OCI-LY7 (cell line): ENCODE measurements at places on chromosomes 13 and 19. TPM values are rescaled to one million over a fixed set of nuclear protein-coding genes. Genes with fewer than 3 reads are reported as not detected.

PALM gene
- 0.42 and 1.2 TPM in 2 replicates for total RNA-seq

DNA sequence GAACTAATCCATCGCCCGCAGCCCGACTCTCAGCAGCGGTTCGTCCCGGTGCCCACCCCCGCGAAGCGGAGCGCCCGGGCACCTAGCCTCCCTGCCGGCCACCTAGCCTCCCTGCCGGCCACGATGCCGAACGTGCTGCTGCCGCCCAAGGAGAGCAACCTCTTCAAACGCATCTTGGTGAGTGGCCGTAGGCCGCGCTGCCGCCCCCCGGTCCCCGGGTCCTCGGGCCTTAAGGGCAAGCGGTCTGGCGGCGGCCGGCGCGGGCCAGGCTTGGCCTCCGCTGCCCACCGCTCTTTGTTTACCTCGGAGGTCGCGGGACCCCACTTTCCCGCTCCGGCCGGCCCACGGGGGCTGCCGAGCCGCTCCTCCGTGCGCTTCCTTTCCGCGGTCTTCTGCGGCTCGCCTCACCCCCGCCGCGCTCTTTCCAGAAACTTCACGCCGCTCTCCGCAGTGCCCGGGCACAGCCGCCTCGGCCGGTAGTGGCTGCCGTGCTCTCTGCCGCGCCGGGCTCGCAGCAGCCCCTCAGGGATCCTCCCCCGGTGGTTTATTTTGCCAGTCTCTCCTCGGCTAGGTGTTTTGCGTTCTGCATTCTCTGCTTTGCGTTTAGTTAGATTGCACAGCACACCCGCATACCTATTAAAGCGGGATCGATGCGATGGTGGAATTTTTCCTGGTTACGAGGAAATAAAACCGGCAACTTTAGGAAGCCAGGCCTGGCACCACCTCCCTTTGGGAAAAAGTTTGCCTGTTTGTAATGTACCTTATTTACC lies 524 bp downstream of the NAA16 start:
- peak; percentile 75 for DNase-seq

DNA sequence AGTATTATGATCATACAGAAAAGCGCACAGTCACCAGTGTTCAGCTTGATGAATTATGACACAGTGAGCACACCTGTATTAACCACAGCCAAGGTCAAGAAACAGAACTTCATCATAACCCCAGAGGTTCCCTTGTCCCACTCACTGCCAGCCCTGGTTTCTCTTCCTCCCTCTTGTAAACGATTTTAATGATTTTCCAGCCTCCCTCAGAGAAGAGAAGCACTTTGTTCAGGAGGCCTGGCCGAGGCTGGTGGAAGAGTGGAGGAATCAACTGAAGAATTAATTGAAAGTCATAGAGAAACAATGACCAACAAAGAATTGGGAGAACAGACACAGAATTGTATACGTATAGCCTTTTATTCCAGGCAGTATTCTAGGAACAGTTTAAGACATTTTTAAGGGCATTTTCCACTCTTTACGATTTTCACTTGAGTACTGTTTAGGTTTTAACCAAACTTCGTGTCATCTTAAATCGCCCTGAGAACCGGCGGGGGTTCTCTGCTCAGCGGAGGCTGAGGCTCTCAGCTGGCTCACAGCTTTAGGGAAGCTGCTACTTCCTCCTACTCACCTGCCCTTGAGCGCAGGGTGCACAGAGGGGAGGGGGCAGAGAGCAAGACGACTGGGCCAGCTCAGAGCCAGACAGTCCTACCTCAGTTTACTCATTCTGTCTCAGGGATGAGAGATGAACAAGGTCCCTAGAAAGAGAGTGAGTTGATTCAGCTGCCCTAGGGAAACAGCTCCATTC lies 108.6 kb downstream of the AKAP11 start:
- peak; percentile 31 for DNase-seq

GRCh38 chr19:14563989-14564651 lies 7.7 kb downstream of the NDUFB7 start:
- DNase-seq: peak; percentile 90

DNA sequence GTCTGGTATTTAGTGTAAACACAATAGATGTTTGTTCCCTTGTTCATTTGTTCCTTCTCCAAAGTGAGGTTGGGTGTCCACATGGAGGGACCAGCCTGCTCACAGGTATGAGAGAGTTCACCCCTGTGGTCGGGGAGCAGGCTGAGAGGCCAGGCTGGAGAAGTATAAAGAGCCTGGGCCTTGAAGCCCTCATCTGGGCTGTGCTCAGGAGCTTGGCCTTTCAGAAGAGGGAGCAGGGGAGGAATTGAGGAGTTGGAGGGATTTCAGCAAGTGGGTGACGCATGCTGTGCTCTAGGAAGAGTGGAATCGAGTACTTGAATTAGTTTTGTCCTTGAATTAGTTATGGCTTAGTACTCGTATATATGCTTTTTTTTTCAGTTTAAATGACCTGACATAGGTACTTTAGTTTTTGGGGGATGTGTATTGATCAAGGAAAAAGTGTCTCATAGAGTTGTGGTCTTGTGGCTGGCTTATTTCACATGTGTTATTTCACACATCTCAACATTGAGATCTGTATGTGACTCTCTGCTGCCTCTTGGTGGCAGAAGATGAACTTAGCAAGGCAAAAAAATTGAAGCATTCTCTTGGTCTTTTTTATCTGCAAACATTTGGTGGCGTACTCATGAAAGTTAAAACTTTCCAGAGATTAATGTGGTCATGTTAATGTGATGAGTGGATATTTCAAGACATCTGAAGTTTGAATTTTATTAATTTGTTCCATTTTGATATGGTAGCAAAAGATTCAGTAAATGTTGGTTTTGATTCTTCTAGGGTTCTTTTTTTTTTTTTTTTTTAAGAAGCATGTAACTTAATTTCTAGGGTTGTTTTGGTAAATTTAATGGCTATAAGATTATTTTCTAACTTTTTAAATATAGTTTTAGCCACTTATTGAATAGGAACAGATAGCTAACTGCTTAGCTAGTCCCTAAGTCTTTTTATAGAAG lies 54.3 kb downstream of the SLAIN1 start:
- DNase-seq: peak; percentile 67

IGFL4 gene
- total RNA-seq: not detected in 2 replicates

GRCh38 chr19:7602240-7602934 lies 6.7 kb downstream of the CAMSAP3 start:
- DNase-seq: no peak

TJP3 gene
- 1.8 and 2.3 TPM in 2 replicates for total RNA-seq

DNA sequence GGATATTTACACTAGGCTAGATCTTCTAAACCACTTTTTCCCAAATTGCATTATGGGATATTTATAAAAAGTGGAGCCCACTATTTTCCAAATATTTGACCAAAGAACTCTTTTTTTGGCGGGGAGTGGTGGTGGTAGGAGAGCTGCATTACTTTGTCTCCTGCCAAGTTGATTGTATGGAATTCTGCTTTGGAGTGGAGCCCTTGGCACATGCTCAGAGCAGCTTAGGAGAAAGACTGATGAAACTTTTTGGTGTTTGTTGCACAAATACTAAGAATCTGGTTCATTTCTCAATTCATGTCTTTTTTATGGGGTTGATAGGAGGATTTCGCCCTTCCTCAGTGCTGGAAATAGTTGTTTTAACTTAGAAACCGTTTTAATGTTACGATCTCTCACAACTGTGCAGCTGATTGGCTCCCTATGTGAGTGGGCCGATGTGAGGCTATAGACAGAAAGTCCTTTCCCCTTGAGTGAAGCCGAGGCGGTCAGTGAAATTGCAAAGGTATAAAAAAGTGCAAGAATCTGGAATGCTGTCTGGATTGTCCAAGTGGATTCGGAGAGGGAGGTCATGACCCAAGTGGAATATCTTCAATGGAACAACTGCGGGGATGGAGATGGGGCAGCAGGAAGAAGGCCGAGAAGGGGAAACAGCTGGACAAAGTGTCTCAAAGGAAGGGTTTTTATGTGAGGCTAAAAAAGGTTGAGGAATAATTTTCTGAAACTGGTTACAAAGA lies 415.9 kb downstream of the FGF9 start:
- DNase-seq: no peak

- DNase-seq: peak; percentile 39
Measured at GRCh38 chr13:100721885-100722512, 47.4 kb upstream of the TMTC4 start.

BRME1 gene
- 7.1 and 7.2 TPM in 2 replicates for total RNA-seq

- DNase-seq: no peak
Measured at GRCh38 chr13:49220036-49220855, at the start of gene MLNR. Gene MLNR, plus strand, starts transcription at chr13:49220338. Its CDS starts 0 bp downstream, at chr13:49220338.

GRCh38 chr19:532561-533363 lies 1.2 kb downstream of the CDC34 start:
- DNase-seq: peak; percentile 57

GRCh38 chr13:44237276-44237767 lies 136.3 kb upstream of the SERP2 start:
- DNase-seq: no peak

- no peak for DNase-seq
Measured at GRCh38 chr13:26486550-26486949, 70.9 kb upstream of the WASF3 start.
